Activated CD8-positive, alpha-beta memory T cell treated with anti-CD3 and anti-CD28 coated beads for 1 hour (primary cell): ENCODE measurements at places on chromosomes 2 and 18.

- no peak for DNase-seq
Observed at GRCh38 chr2:172457536-172457935, 30.1 kb downstream of the ITGA6 start.

DNA sequence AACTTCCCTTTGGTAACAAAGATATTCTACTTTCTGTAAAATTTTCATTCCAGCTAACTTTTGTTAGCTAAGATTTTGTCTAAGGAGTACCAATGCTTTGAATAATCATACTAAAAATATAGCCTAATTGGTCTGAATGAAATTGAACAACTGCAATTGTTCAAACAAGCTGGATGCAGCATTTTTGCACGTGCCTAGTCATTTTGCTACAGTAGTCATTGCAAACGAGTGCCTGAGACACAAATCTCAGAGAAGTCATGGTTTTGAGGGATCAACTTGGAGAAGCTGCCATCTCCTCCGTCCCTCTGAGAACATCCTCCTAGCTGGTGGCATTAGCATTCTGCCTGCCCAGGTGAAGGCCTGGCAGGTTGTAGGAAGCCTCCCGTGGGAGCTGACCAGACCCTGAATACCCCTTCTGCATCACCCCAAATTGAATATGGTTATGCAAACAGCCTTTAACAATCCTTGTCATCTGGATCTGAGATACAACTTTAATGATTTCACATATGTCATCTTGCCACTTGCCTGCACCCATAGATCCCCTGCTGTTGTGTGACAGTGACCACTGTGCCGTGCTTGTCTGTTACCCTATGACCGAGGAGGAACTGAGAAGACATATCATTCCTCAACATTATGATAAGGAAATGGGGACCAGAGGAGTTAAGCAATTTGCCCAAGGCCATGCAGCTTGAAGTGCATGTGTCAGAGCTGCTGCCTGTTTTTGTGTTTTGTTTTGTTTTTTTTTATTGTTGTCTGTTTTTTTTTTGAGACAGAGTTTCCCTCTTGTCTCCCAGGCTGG lies 29.1 kb upstream of the MGAT4A start:
- no peak for DNase-seq

- no peak for DNase-seq
Observed at GRCh38 chr2:224310943-224311625, 90.8 kb downstream of the FAM124B start.

DNA sequence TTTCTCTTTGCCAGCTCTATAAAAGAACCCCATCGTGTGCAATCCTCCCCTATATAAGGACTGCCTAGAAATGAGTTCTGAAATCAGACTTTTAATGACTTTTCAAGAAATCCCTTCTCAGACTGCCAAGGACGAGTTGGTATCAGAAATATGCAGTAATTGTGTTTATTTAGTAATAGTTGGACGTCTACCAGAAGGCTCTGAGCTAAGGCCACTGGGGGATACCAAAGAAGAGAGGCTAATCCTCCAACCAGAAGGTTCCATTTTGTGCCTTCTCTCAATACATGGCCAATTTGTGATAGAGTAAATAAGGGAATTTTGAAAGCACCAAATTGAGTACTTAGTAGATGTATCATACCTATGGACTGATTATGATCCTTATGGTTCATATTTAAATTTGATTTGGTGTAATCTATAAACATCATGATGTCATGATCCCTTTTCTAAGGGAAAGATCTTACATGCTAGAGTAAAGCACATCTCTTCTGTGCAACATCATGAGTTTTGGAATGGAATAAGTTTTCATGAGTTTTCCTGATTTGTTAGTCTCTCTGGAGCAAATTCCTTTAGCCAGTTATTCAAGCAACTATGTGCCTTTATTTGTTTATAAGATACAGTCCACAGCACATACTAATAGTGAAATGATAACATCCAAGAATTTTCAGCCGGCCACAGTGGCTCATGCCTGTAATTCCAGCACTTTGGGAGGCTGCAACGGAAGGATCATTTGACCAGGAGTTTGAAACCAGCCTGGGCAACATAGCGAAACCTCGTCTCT lies 82.2 kb upstream of the LTBP1 start:
- DNase-seq, result no peak

- no peak for DNase-seq
Observed at GRCh38 chr2:224687156-224687555, 29.0 kb downstream of the CCDC195 start.

GRCh38 chr2:69720404-69720803 lies 21.5 kb upstream of the ANXA4 start:
- DNase-seq, result no peak

- no peak for DNase-seq
Observed at GRCh38 chr2:169237286-169237685, 125.0 kb downstream of the LRP2 start.

- no peak for DNase-seq
Observed at GRCh38 chr18:61973273-61974115, 80.7 kb upstream of the RNF152 start.

DNA sequence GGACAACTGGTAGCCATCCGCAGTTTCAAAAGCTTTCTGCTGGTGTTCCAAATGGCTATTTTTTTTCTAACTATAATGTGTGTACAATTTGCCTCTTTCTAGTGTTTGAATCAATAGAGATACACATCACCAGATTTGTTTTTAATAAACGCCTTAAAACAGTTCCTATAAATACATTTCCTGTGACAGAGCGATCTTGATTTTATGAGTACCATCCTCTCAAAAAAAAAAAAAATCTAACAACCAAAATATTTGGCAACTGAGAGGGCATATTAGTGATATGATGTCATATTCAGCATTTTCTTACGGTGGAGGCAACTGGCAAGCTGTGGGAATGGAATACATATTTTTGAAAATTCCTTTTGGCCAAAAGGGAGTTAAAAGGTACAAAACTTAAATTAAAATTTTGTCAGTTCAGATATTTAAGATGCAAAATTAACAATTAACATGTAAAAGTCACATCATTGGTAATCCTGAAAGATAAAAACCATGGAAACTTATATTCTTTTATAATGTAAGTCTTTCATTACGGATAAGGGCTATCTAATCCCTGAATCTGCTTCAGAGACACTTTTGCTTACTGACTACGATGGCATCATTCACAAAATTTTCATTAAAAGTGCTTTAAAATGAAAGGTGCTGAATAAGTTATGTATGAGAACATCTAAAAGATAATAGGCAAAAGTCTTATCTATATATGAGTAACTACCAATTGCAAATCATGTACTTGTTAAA lies 268.4 kb downstream of the TCF4 start:
- no peak for DNase-seq
